Fibroblast of mammary gland (primary cell): ENCODE measurements at places on chromosomes 7 and 10.
A peak's percentile ranks its signal among the peaks of the same experiment; 100 is the strongest.

- DNase-seq, result peak; percentile 52
Measured at GRCh38 chr10:11424456-11425295, 186.8 kb downstream of the USP6NL start.

DNA sequence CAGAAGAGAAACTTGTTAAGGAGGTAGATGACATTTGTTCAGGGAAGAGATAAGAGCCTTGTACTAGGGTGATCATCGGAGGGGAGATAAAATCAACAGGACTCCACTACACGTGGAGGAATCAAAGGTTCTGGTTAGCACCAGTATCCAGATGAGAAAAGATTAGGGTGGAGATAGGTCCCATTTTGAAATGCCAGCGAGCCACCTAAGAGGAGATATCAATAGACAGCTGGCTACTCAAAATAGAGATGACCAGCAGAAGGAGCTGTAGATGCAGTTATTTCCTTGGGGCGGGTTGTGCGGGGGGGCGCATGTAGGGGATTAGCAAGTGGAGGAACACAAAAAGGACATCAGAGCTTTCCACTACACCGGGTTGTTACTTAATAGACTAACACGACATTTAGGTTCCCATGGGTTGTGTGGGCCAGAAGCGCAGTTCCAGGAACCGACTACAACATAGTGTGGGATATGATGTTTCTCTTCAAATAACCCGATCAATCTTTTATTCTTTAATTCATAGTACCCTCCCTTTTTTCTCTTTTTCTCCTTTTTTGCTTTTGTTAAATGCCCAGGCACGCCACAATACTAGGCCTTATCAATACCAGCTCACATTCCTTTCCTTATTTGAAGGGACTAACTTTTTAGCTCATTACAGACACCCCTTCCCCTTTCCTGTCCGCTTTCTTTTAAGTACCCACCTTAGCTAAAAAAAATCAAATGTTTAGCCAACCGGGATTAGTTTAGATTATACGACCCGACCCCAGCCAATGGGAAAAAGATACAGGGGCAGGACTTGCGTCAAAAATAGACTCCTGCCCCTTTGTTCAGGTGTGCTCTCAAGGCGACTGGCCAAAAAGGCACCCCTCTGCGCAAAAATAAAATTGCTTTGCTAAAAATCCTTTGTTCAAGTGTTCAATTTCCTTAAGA is 2.0 kb upstream of the KIF11 start:
- DNase-seq, result peak; percentile 67

GRCh38 chr7:5682551-5683279 is 98.7 kb downstream of the RNF216 start:
- DNase-seq, result no peak

GRCh38 chr7:76267894-76268183 is 34.6 kb upstream of the HSPB1 start:
- DNase-seq, result no peak

GRCh38 chr10:78849731-78850130 is 219.0 kb upstream of the ZMIZ1 start:
- no peak for DNase-seq

DNA sequence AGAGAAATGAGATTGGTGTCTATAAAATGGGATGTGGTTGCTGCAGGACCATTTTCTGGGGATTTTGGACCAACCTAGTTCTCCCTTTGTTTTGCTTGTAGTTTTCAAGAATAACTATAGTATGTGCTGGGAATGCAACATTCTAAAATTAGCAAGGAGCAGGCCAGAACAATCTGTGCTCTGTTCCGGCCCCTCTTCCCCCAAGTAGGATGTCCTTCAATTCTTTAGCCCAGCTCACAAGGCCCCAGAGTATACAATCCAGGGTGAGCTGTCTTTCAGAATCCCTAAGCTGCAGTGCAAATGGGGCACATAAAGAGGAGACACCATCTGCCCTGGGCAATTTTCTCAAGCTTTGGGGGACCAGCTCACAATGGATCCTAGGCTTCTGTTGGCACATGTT is 809.1 kb downstream of the TNS3 start:
- DNase-seq, result no peak

DNA sequence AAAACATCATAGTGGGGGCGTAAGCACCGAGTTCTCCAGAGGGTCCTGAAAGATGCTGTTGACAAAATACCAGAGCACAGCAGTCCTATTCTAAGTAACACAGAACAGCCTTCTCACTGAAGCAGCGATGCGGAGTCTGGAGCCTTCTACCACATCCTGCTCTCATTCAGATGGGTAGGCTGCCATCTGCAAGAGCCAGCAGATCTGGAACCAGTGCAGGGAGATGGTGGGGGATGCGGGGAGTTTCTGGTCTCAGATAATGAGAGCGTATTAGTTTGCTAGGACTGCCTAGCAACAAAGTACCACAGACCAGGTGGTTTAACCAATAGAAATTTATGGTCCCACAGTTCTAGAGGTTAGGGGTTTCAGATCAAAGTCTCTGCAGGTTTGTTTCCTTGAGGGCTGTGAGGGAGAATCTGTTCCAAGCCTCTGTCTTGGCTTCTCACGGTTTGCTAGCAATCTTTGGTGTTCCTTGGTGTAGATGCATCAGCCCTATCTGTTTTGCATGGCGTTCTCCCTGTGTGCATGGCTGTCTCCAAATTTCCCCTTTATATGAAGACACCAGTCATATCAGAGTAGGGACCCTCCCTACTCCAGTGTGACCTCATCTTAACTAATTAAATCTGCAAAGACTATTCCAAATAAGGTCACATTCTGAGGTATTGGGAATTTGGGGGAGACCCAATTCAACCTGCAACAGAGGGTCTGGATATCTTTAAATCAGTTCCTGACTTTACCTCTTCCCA is 52.0 kb upstream of the STEAP1B start:
- DNase-seq, result no peak

- no peak for DNase-seq
Measured at GRCh38 chr10:8594711-8595110, 540.2 kb downstream of the GATA3 start.

GRCh38 chr7:37336259-37336658 is 112.4 kb downstream of the ELMO1 start:
- no peak for DNase-seq
